ENCODE measurements at places on chromosomes 1 and 21.
A peak's percentile ranks its signal among the peaks of the same experiment; 100 is the strongest.

GRCh38 chr1:43622901-43623780 is 26.8 kb upstream of the KDM4A start:
- no peak for DNase-seq

DNA sequence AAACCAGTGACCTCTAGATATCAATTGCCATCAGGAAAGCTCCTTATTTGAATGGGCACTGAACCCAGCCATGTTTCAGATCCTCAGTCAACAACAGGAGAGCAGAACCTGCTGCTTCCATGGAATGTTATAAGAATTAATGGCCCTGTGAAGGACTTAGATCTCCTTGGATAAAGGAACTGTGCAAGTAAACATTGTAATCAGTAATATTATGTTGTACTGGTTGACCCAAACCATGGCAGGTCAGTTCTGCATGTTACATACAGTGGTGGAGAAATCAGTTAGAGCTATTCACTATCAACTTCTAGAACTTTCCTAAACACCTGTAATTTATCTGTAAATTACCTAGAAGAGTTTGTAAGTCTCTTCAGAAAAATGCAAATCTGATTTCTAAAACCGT is 11.2 kb upstream of the CLDN8 start:
- DNase-seq = no peak

DNA sequence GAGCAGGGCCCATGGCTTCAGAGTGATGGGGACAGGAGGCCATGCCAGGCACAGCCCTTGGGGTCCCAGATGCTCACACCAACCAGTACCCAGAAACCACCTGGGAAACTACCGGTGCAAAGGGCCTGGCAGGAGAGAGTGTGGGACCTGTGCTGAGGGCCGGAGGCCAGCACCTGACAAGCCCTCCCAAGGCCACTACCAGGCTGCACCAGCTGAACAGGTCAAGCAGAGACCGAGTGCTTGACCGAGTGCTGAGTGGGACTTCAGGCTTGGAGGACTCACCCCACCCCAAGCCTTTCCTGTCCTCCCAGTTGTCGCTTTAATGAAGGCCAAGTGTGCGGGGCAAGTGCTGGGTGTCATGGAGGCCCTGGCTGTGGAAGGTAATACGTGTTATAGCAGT is 36.5 kb downstream of the SNAP47 start:
- no peak for DNase-seq

DNA sequence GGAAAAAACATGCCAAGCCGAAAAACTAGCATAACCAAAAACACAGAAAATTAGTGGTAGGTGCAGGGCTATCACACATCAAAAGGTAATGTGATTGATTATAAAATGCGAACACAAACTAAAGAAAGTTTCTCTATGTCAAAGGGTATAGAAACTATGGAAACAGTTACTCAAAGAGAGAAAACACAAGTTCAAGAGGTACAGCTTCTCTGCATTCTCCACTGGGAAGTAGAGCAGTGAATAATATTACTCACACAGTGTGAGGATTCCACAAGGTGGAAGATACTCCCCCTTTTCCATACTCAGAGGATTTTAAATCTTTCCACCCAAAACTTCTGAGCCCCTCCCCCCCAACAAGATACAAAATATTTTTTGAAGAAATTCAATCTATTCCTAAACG is 18.6 kb downstream of the AKT3 start:
- no peak for DNase-seq

- no peak for DNase-seq
Observed at GRCh38 chr1:238027366-238027765, 136.6 kb upstream of the ZP4 start.

DNA sequence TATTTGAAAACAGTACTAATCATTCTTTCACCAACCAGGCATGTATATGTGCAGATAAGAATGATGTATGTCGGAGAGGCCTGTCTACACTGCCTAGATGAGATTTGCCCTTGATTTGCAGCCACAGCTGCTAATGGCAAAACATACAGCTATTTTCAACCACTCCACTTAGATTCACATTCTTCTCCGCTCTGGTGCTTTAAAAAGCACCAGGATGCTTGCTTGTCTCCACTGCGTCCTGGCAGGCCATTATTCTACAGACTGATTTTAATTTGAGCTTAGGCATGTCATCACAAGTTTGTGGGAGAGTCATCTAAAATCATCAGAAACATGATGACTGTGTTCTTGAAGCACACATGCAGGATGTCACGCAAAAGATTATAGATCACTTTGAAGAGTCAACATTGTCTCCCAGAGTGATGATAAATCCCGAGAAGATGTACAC is 119.0 kb upstream of the NRIP1 start:
- DNase-seq = no peak

DNA sequence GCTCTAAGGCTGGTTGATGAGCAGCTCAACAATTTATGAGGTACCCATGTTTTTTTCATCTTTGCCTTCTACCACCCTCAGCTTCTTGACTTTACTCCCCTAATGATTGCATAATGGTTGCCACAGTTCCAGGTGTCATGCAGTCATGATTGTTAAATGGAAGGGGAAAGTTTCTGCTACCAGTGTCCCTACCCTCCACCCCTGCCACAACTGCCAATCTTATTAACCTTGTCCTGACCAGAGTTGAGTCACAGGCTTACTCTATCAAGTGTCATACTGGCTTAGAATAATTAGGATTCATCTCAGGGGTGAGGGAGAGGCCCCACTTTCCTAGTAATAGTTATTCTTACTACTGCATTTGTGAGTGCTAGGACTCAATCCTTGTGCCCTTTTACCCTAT is 7.9 kb upstream of the FUBP1 start:
- no peak for DNase-seq

DNA sequence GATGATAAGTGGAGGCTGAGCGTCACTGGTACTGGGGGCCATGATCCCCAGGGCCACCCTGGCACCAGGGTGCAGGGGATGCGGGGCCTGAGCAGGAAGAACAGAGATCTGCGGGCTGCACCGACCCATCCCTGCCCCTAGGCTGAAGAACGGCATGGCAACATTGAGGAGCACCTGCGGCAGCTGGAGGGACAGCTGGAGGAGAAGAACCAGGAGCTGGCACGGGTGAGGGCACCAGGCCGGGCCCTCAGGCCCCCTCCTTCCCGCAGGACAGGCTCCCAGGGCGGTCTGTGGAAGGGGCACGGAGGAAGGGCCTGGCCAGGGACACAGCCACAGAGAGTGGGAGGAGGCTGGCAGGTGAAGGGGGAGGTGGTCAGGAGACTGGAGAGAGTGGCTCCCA is 21.8 kb downstream of the PPFIA4 start:
- DNase-seq = no peak

DNA sequence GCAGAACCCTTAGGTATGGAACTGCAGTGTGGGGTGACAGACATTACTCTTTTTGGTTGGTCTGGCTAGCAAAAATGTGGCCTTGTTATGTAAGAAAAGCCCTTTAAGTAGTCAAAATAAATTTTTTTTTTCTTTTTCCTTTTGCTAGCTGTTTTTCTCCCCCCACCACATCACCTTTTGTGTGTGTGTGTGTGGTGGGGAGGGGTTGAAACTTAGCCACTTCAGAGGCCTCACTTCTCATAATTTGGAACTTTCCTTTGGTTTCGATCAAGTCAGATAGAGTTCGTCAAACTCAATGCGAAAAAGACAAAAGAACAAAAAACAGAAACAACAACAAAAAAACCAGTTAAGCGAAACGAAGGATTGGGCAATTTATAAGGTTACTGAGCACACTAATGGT is 1.9 kb upstream of the PRMT2 start:
- peak; percentile 34 for DNase-seq

DNA sequence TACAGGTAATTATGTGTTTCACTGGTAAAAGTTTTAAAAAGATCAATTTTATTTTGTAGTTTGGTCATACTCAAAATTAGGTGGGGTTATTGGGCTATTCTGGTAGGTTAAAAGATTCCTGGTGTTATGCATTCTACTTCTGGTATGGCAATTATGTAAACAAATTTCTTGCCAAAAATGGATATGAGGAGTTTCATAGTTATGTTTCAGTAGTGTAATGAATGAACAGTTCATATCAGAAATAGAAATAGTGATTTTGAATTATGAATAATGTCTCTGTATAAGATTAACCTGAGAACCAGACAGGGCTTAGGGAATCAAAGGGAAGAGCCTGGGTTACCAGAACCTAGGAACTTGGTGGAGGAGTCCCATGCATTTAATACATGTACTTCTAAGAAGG is 15.9 kb downstream of the ATF6 start:
- DNase-seq = no peak

- DNase-seq = no peak
Observed at GRCh38 chr21:25584833-25585676, 22.2 kb downstream of the MRPL39 start.

DNA sequence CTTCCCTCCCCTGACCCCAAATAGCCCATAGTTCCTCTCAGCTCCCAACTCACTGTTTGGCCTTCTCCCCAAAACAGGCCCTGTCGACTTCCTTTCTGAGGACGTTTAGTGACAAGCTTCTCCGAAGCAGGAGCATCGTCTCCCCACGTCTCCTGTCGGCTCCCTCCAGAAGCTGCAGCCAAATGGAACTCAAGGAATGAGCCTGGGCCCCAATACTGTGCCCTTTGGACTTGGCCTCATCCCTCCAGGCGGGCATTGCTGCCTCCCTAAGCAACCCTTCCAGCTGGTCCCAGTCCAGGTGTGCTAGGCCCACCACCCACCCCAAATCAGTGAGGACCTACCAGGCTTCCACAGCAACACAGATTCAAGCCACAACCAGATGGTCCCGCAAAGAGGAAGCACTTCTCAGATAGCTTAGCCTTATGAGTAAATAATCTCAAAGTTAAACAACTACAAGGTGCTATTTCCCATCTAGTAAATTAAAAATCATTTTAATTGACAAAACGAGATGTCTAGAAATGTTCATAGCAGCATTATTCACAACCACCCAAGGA is 33.0 kb downstream of the ACOT7 start:
- no peak for DNase-seq

DNA sequence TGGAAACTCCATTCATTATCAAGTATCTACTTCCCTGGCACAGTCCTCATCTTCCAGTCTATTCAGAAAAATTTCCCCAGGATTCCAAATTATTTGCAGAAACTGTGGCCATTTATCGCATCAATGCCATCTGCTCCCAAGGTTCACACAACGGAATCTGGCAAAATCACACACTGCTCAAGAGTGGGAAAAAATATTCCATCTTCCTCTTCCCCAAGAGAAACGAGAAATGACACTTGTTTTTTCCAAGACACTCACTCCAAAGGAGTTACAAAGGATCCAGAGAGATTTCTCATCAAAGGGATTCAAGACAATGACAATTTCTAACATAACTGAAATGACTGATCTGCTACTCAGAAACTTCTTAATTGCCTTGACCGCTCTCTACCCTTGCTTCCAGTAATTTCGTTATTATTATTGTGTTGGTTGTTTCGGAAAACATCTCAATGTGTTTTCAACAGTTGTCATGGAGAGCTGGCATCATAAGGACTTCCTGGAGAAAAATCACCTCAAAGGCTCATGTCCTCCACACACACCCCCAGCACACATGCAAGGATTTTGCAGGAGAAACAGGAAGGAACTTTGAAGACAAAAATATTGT is 128.0 kb downstream of the PSMG1 start:
- DNase-seq = no peak

- DNase-seq = no peak
Observed at GRCh38 chr1:239098400-239099037, 287.8 kb upstream of the CHRM3 start.

DNA sequence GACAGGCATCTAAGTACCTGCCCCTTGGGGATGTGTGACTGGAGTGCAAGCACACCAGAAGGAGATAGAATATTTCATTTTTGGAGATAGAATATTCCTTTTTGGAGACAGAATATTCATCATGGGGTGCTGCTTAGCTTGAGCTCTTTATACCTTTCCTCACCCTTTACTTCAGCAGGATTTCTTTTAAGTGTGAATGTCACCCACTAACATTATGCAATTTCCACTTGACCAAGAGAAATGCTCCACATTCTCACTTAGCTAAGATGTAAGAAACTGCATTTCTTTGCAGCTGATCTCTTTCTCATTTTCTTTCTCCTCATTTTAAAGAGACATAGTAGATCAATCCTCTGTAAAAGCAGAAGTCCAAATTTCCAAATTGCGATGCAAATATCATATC is 436.7 kb downstream of the NCAM2 start:
- DNase-seq = no peak

- no peak for DNase-seq
Observed at GRCh38 chr1:65538086-65538485, 117.6 kb downstream of the LEPR start.

DNA sequence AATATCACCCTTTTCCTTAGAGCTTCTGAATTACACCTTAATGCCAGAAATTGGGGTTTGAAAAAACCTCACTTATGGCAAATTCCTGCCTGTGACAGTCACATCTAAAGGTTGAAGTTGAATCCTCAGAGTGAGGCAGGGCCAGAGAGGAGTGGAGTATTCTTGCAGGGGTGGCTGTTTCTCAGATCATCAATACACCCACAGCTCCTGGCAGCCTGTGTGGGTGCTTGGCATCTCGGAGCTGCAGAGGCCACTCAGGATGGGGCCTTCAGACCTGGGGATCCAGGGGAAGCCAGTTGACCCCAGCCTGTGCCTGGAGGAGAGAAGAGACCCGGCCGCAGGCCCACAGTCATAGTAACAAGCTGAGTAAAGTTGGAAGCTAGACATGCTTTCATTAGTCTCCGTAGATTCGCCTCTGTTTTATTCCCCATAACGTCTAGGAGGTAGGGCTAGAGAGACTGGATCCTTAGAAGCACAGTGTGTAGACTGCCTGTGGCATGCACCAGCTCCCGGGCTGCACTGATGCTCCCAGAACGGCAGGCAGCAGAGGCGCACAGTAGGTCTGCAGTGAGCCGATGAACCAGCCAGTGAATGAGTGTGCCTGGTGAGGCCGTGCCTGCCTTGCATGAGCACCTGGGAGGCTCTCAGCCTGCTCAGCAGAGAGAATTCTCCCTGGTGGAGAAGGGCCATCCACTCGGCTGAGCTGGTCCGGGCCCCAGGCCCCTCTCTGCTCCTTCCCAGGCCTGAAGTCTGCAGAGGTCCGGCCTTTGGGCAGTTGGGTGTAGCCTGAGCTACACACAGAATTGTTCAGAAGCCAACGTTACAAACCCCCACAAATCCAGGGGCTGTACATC is 42.9 kb downstream of the TFF3 start:
- no peak for DNase-seq

GRCh38 chr1:44855742-44856141 is 12.7 kb upstream of the PTCH2 start:
- no peak for DNase-seq

DNA sequence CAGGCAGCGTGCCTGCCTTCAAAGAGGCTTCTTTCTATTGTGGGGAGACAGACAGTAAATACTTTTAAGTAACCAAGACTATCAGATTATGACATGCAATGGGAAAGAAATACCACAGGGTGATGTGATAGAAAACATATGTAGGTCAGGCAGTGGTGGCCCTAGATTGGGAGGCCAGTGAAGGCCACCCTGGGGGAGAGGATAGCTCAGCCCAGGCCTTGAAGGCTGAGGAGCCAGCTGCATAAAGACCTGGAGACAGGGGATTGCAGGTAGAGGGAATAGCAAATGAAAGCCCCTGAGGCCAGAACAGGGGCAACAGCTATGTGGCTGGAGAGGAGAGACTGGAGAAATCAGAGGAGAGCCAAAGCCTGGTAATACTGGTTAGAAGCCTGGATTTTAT is 4.0 kb downstream of the SOX13 start:
- DNase-seq = no peak

Measured in activated naive CD8-positive, alpha-beta T cell treated with anti-CD3 and anti-CD28 coated beads for 36 hours (primary cell).